ENCODE measurements at places on chromosomes 1 and 21.

- no peak for DNase-seq
These were observed 1.4 kb upstream of the SOD1 start for GRCh38 chr21:31658053-31658452.

DNA sequence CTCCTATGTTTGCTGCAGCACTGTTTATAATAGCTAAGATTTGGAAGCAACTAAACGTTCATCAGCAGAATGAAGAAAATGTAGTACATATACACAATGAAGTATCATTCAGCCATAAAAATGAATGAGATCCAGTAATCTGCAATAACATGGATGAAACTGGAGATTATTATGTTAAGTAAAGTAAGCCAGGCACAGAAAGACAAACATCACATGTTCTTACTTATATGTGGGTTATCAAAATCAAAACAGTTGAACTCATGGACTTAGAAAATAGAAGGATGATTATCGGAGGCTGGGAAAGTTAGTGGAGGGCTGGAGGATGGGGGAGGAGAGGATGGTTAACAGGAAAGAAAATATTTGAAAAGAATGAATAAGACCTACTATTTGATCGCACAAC is 1017.6 kb downstream of the KCNT2 start:
- no peak for DNase-seq

DNA sequence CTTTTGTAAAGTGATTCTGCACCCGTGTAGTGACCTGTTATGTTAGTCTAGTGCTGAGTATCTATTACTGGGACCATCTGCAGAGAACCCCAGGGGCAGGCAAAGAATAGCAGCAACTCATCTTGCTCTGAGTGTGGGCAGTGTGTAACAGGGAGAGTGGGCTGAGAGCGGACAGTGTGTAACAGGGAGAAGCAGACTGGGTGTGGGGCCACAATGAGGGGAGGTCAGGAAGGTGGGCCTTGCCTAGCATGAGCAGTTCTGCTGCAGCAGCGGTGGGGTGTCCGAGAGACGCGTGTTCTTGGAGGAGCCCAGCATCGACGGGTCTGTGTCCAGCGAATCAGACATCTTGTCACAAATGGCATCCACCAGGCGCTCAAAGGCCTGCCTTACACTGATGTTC is 41.2 kb upstream of the NRDC start:
- no peak for DNase-seq

DNA sequence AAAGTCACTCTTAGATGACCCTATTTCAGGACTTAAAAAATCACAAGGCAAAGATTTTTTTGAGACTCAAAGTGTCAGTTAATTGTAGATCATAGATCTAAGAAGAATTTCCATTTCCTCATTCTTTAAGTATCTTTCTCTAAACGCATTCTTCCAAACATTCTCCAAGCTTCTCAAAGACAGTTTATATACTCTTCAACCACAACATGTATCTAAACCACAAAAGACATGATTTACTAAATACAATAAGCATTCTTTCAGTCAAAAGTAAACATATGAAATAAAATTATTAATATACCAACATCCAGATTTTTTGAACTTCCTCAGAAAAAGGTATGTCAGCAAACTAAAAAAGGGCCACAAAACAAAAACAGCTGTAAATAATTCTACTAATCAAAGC is 24.4 kb downstream of the RC3H1 start:
- no peak for DNase-seq

- no peak for DNase-seq
These were observed 19.0 kb upstream of the LUZP1 start for GRCh38 chr1:23187637-23188036.

DNA sequence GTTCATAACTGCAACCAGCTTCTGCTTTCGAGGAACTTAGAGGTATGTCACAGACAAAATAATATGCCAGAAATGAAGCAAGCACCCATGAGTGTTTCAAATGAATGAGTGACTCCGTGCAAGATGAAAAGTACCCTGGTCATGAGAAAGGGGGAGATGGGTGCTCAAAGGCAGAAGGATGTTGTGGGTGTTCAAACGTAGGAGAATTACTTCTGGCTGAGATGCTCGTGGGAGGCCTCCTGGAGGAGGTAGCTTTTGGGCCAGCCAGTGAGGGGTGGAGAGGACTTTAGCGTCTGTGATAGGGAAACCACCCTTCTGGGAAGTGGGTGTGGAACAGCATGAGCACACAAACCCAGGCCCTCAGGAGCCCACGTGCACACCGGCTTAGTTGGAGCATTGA is 113.8 kb downstream of the SYF2 start:
- no peak for DNase-seq
